Mesendoderm (in vitro differentiated cells): ENCODE measurements at places on chromosomes 4 and X.

DNA sequence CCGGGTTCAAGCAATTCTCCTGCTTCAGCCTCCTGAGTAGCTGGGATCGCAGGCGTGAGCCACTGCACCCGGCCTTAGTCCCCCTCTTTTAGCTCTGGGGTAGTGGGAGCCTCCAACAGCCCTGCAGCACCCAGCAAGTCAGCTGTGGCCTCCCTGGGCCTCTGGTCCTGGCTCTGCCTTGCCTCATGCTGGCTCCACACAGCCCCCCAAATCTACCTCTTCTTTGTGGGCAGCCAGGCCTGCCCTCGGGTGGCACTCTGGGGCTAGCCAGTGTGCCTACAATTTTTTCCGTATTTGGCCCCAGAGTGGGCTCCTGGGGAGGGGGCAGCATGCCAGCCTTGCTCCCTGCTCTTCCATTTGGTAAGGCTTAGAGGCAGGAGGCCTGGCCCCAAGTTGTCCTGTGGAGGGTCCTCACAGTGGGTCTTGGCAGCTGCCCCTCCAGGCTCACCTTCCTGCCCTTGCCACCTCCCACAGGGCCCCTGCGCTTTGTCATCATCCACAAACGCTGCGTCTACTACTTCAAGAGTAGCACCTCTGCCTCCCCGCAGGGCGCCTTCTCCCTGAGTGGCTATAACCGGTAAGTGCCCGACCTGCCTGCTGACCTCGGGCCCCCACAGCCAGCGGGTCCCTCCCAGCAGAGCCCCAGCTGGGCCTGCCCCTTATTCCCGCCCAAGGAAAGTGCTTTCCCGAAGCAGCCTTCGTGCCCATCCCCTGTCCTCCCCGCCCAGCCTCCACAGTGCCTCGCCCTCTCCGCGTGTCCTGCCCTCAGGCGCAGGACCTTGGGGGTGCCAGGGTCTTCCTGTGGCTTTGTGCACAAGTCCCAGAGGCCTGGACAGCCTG, 21.0 kb upstream of the ADD1 start:
- no peak for DNase-seq

- no peak for DNase-seq
Measured at GRCh38 chrX:150148749-150149672, 210.7 kb upstream of the EOLA2 start.

GRCh38 chr4:47210828-47211227, 179.5 kb downstream of the GABRB1 start:
- DNase-seq: peak; percentile 8

DNA sequence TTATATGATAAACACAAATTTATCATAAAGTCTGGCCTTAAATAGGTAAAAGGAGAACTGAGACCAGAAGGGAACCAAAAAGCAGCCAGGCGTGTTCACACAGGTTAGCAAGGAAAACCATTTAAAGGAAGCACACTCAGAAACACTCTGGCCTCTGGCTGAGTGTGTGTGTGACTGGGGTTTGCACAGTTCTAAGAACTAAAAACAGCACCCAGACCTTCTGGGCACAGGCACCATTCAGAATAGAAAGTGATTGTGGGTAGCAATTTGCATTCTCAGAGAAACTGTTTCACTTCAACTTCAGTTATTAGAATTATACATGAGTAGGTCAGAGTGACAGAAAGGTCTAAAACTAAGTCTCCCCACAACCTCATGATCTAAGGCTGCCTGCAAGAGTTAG, 10.0 kb downstream of the GPR82 start:
- no peak for DNase-seq

- DNase-seq: no peak
Measured at GRCh38 chr4:26326791-26327190, 6.0 kb downstream of the RBPJ start.
